Fibroblast of lung (primary cell): ENCODE measurements at places on chromosomes 7 and 10. TPM values are rescaled to one million over a fixed set of nuclear protein-coding genes. Genes with fewer than 3 reads are reported as not detected.

MARCHF5 gene
- total RNA-seq: 13.4 and 17.3 TPM in 2 replicates

IDI2 gene
- not detected in 2 replicates for total RNA-seq

TPK1 gene
- total RNA-seq: 3.9 and 4.1 TPM in 2 replicates

ADD3 gene
- total RNA-seq: 93.0 and 114 TPM in 2 replicates

PTPN20 gene
- total RNA-seq: 0.33 and 1.5 TPM in 2 replicates
